ENCODE measurements at places on chromosomes 12 and 14.

GRCh38 chr14:65344011-65344410 lies 68.5 kb upstream of the FUT8 start:
- no peak for DNase-seq

DNA sequence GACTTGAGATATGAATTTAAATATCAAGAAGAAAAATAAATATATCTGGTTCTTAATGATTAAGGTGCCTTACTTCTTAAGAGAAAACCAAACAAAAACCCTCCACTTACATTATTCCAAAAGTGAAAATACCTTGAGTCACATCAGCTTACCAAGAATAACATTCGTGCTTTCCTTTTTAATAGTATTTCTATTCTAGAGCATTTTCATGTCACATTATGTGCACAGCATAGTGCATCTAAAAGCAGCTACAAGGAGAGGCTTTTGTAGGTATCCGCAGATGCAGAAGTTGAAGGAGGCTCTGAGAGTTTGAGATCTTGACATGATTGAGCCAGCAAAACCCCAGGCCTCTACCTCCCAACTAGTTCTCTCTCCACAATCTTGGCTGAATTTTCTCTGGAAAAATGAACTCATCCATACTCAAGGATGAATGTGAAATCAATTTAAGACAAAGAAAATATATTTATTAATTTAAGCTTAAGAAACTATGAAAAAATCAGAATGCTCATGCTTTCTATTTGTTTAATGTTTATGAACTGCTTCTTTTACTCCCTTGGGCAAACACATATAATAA lies 275.0 kb downstream of the AKAP6 start:
- no peak for DNase-seq

- no peak for DNase-seq
Measured at GRCh38 chr14:76203086-76204001, 51.6 kb downstream of the GPATCH2L start.

- DNase-seq = no peak
Measured at GRCh38 chr12:76303989-76304460, 44.2 kb downstream of the BBS10 start.

DNA sequence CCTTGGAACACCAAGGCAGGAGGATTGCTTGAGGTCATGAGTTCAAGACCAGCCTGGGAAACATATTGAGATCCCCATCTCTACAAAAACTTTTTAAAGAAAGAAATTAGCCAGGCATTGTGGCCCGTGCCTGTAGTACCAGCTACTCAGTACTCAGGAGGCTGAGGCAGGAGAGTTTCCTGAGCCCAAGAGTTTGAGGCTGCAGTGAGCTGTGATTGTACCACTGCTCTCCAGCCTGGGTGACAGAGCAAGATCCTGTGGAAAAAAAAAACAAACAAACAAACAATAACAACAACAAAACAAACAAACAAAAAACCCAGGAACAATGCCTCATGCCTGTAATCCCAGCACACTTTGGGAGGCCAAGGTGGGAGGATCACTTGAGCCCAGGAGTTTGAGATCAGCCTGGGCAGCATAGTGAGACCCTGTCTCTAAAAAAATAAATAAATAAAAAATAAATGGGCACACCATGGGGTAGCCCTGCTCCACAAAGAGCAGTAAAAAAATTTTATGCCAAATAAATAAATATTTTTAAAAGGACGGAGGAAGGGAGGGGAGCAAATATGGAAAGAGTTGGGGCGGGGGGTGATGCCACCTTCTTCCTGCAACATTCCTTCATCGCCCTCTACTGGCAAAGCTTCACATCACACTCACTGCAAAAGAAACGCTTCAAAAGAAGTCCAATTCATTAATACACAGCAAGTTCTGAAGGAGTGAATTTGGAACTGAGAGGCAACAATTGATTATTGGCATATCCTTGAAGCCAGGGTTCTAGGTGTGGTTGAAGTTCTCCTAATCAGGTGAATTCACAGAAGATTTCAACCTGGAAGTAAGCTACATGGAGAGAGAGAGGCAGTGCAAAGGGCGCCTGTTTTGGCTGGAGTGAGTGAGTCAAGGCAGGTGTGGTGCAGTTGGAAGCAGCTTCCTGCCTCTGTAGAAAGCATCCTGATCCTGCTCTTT lies 8.8 kb upstream of the GNPTAB start:
- DNase-seq = peak; percentile 35

- no peak for DNase-seq
Measured at GRCh38 chr12:20421421-20421820, 53.1 kb downstream of the PDE3A start.

- DNase-seq = no peak
Measured at GRCh38 chr12:3992945-3993344, 119.7 kb upstream of the PARP11 start.

DNA sequence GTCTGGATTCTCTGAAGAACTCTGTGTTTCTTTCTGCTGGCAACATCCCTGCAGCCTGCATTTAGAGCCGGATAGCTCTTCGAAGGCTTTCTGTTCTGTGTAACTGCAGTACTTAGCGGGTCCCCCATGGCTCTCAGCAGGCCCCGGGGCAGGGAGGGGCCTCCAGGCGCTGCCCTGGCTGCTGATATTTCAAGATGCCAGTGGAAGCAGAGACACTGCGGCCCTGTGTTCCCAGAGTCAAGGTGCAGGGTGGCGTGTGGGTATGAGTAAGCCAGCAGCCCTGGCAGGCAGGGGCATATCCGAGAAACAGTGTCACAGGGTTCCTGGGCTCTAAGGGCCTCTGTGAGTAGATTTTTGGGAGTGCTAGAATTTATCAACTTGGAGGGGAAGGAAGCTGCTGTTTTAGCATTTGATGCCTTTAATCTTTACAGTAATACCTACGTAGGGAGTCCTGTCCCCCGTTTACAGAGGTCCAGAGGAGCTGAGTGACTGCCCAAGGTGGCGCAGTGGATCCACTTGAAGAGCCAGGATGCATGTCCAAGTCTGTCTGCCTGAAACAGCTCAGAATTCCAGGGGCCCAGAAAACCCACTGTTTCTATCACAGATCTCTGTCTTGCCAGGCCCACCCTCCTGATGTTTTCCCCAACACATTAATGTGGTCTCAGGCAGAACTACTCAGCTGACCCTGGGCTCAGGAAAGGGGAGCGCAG lies 16.2 kb downstream of the ESRRB start:
- DNase-seq = no peak

DNA sequence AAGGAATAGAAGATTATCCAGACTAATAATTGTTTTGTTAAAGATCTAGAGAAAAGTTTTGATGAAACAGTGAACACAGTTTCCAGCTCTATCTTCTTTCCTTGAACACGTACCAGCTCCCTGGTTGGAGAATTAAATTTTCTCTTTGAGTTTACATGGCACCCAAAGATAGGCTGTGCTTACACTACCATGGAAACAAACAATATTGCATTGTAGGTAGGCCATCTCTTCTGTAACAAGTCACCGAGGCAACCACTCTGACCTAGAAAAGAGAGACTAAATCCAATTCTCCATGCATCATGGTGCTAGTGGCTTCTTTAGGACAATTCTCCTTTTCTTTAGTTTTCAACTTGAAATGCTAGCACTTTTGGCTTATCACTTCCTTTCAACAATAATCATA lies 9.9 kb downstream of the BMAL2 start:
- DNase-seq = no peak

DNA sequence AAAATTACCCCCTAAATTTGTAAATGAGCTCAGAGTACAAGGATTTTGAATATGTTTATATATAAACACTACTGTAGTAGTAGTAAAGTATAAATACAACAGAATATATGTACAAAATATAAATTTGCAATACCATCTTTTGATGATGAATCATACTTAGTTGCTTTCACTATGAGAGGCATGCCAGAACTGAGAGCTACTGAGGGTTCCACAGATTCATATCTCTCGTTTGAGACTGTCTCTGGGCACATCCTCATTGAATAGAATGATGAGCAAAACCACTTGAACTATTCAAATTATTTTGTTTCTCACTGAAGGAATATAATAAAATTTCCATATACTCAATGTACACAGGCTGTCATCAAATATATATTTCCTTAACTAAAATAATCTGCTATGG lies 417.6 kb downstream of the NAV3 start:
- no peak for DNase-seq

GRCh38 chr12:13103391-13104033 lies at the start of gene GSG1:
Gene GSG1, minus strand, starts transcription at chr12:13103667. Its CDS starts 155 bp downstream, at chr12:13103512.
- no peak for DNase-seq

DNA sequence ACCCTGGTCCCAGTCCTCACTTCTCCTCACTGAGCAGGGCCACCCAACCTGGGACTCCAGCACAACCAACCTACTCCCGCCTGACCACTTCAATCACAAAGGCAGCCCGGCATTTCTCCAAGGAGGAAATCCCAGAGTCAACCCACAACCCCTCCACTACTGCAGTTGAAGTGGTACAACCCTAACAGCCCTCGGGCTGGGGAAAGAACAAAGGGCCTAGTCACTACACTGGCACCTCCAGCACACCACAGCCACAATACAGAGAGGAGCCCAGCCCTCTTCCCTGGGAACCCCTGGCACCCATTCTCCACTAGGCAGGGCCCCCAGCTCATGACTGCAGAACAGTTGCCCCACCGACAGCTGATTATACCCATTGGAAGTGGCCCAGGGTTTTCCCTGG lies 13.7 kb upstream of the OR5AU1 start:
- no peak for DNase-seq

DNA sequence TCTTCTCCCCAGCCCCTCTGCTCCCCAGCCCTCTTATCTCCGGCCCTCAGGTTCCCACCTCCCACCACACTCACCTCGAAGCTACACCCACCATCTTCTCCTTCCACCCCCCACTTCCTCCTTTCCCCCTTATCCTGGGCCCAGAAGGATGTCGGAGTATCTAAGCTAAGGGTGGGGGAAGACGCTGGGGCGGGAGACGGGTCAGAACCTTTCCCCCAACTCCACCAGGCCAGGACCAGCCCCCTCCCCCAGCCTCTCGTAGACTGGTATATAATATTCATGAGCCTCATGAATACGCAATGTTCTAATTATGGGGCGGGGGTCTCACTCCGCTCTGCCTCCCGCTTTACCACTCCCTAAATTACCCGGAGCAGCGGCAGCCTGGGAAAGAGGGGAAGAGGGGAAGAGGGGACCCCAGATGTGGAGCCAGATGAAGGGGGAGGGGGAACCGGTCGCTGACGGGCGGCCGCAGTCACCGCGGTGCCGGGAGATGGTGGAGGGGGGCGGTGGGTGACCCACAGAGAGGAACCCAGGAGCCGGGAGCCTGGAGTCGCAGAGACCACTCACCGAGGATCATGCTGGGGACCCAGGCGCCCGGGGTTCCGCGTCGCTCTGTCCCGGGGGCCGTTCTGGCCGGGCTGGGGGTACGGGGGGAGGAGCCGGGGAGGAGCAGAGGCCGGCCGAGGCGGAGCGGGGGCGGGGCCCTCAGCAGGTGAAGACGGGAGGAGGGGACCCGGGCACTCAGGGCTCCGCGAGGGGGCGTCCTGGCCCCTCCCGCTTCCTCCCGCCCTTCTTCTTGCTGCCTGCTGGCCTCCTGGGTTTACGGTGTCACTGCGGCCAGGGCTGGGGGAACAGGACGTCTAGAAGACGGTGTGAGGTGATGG lies 6.4 kb upstream of the ZNF385A start:
- DNase-seq = peak; percentile 25

- DNase-seq = no peak
Measured at GRCh38 chr14:76329154-76329928, 46.6 kb upstream of the ESRRB start.

DNA sequence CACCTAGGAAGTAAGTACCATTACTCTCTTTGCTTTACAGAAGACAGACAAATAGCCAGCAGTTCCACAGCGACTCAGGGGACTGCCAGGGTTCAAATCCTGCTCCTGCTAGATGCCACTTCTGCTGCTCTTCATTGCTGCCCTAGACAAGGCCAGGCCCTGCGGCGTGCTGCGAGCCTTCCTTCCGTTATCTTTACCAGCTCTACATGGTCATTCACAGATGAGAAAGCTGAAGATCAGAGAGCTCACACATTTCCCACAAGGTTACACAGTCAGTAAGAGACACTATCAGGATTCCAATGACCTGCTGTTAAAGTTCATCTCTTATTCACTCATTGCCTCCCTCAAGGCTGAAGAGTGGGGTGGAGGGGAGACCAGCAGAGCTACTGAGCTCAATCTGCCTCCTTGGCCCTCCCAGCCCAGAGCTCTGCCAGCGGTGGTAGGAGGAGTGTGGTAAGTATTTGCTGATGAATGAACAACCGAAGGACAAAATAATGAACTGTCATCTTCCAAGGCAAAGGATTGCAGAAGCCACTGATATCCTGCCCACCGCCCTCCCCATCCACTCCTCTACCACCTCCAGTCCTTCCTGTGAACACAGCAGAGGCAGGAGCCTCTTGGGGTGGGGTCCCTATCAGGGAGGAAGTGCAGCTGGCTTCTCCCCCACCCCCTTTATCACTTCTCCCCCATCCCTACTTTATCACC lies 14.6 kb upstream of the HDAC7 start:
- DNase-seq = no peak

DNA sequence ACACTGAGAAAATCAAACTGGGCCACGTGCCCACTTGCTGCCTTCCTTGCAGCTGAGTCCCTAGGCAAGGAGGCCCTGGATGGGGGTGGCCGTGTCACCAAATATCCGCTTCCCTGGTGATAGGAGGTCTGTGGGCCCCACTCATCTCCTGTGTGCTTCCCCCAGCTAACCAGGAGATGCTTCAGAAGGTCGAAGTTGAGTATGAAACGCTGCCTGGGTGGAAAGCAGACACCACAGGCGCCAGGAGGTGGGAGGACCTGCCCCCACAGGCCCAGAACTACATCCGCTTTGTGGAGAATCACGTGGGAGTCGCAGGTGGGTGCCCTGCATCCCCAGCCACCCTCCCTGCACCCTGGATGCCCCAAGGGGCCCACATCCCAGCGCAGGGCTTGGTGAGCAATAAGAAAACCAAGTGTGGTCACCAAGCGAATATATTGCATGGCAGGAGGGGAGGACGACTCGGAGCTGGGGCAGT lies 6.8 kb upstream of the SIVA1 start:
- no peak for DNase-seq

DNA sequence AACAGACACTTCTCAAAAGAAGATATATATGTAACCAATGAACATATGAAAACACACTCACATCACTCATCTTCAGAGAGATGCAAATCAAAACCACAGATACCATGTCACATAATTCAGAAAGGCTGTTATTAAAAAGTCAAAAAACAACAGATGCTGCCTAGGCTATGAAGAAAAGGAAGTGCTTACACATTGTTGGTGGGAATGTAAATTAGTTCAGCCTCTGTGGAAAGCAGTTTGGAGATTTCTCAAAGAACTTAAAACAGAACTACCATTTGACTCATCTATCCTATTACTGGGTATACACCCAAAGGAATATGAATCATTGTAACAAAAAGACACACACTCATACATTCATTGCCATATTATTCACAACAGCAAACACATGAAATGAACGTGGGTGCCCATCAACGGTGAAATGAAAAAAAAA lies 35.1 kb downstream of the EIF2S3B start:
- no peak for DNase-seq

- DNase-seq = no peak
Measured at GRCh38 chr14:51855234-51855633, 5.2 kb upstream of the GNG2 start.

All from stimulated activated CD8-positive, alpha-beta memory T cell treated with anti-CD3 and anti-CD28 coated beads, Interleukin-7, amount 100 ng/mL, for 24 hours (primary cell).